ENCODE measurements at places on chromosomes 3 and 15.
A peak's percentile ranks its signal among the peaks of the same experiment; 100 is the strongest.

GRCh38 chr3:174216946-174217718 is 642.0 kb upstream of the NAALADL2 start:
- DNase-seq, result no peak

DNA sequence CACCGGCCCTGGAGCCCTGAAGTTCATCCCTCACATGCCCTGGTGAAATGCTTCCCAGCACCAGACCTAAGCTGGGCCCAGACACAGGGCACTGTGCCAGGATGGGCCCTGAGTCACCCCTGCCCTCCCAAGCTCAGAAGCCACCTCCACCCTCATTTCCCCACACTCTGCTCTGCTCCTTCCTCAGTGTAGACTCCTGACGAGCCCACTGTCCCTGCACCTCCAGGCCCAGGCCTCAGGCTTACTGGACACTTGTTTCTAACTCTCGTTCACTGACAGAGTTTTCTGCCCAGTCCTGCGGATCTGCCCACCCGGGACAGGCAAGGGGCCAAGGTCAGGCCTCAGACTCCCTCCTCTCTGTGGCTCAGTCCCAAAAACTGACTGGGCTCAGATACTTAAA is 112.6 kb upstream of the RNF7 start:
- no peak for DNase-seq

- no peak for DNase-seq
Measured at GRCh38 chr15:43251871-43252250, 14.9 kb downstream of the TGM5 start.

GRCh38 chr3:4584456-4585249 is 91.5 kb downstream of the ITPR1 start:
- no peak for DNase-seq

DNA sequence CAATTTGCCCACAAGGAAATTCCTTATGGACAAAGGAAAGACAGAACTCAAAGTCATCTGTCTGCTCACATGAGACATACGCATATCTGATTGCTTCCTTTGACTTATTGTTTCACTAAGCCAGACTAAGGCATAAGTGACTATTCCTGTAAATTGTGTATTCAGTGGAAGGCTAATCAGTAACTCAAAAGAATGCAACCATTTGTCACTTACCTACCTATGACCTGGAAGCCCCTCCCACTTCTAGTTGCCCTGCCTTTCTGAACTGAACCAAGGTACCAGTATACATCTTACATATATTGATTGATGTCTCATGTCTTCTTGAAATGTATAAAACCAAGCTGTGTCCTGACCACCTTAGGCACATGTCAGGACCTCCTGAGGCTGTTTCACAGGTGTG is 53.5 kb upstream of the PROK2 start:
- no peak for DNase-seq

GRCh38 chr3:83813176-83813575 is 1145.6 kb upstream of the CADM2 start:
- no peak for DNase-seq

- no peak for DNase-seq
Measured at GRCh38 chr15:60340207-60340921, 57.4 kb downstream of the ANXA2 start.

- no peak for DNase-seq
Measured at GRCh38 chr15:79378394-79379109, 53.6 kb upstream of the MINAR1 start.

GRCh38 chr3:126938520-126939337 is 44.2 kb upstream of the PLXNA1 start:
- DNase-seq, result no peak

- no peak for DNase-seq
Measured at GRCh38 chr15:69127306-69127705, 33.1 kb upstream of the GLCE start.

DNA sequence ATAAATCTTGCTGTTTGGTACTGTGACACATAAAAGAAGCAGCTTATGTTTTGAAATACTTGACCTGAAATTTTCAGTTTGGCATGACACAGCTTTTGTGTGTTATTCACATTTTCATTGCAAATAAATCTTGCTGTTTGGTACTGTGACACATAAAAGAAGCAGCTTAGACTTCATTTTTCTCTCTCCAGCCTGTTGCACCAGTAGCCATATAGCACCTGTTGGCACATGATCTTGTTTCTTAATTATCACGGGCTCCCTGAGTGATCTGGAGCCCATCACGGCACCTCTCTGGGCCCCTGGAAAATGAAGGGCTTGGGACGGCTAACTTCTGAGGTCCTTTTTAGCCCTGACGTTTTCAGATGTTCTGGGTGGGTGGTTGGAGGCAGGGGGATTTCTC is 77.4 kb upstream of the SLCO3A1 start:
- DNase-seq, result no peak

- no peak for DNase-seq
Measured at GRCh38 chr15:35481992-35482391, 64.0 kb downstream of the DPH6 start.

DNA sequence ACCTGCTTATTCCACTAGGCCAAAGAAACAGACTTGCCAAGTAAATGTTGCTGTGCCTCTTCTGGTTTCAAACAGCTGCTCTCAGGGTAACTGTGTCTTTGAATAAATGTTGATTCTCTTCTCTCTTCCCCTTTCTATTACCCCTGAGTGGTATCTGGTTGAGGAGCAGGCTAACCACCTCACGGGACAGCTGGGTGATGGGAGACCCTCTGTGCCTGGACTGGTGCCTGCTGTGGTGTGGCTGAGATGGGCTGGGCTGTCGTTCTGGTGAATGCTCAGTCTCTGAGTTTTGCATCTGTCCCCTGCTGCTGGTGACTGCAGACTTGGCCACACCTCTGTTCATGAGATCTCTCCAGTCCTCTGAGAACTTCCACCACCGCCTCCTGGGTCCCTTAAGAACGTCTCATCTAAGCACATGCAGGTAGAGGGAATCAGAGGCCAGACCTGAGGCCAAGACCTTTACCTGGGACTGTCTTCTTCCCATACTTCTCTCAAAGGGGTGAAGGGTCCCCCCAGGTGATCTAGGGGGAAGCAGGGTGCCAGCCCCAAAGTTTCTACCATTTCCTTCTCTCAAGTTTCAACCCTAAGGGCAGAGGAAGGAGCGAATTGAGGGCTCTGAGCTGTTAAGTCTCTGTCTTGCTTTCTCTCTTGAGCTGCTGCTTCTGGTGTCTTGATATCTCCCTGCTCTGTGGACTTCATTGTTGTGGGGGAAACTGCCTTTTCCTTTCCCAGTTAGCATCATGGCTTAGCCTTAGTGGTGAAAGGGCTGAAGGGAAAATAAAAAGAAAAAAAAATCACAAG is 252.9 kb downstream of the EBLN2 start:
- DNase-seq, result no peak

- DNase-seq, result no peak
Measured at GRCh38 chr3:71657831-71658530, 67.2 kb downstream of the EIF4E3 start.

GRCh38 chr3:153596401-153596800 is 434.4 kb downstream of the RAP2B start:
- no peak for DNase-seq

DNA sequence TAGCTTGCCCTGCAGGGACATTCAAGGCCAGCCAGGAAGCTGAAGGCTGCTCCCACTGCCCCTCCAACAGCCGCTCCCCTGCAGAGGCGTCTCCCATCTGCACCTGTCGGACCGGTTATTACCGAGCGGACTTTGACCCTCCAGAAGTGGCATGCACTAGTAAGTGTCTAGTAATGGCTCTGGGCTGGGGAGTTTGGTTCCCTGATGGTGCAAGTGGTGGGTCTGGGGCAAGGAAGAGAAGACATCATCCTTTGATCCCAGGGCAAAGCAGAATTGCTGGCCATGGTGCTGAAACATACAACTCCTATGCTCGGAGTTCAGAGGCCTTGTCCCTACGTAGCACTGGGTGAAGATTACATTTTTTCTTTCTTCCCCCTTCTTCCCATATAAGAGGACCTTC is 311.4 kb downstream of the EPHB1 start:
- DNase-seq, result no peak

- no peak for DNase-seq
Measured at GRCh38 chr3:61983479-61983878, 389.9 kb downstream of the FEZF2 start.

DNA sequence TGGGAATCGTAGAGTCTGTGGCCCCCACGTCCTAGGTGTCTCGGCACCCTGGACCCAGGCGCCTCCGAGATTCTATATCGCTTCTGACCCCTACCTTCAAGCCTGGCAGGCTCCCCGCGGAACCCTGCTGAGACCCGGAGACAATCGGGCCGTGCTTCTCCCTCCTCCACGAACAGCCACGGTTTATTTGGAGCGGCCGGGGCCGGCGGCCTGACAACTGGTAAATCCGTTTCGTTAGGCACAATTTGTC is 1.4 kb downstream of the GATA2 start:
- DNase-seq, result no peak

DNA sequence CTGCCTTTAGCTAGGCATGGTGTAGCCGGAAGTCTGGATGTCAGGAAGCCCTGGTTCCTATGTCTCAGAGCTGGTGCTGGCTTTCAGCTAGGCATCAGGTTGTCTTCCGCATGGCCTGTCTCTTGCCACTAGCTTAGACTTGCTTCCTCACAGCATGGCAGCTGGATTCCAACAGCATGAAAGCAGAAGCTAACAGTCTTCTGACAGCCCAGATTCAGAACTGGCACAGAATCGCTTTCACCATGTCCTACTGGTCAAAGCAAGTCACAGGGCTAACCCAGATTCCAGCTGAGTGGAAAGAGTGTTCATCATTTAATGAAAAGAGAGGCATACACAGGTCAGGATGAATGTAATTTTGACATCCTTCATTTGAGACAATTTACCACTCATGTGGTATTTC is 1050.5 kb downstream of the ROBO2 start:
- DNase-seq, result no peak

GRCh38 chr3:29822071-29822470 is 541.2 kb downstream of the RBMS3 start:
- no peak for DNase-seq

DNA sequence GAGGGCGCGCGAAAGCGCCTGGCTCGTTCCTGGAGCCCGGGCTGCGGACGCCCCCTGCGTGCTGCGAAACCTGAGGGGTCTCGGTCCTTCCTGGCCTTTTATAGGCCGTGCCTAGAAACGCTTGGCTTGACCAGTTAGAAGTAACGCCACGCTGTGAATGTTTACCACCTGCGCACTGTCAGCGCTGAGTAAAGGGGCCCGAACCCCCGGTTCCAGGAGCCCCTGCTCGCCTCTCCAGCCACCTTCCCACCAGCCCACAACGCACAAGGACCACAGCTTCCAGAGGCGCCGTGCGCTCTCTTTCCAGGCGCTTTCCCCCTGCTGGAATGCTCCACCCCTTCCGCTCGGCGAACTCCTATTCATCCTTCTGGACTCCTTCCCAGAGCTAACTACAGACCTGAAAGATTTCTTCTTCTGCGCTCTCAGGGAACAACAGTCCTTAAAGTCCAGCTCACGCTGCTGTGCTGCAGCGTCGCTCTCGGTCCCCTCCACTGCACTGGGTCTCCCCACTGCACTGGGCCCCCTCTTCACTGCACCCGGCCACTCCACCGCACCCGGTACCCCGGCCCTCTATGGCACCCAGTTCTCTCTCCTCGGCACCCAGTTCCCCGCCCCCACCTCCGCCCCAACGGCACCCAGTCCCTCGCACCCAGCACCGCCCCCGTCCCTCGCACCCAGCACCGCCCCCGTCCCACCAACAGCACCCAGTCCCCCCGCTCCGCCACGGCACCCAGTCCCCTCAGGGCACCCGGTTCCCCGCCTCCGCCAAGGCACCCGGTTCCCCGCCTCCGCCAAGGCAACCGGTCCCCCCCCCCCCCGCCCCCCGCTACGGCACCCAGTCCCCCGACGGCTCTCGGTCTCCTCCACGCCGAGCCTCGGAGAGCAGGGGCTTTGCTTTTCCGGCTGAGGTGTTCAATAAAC is 69.8 kb downstream of the SQOR start:
- no peak for DNase-seq

DNA sequence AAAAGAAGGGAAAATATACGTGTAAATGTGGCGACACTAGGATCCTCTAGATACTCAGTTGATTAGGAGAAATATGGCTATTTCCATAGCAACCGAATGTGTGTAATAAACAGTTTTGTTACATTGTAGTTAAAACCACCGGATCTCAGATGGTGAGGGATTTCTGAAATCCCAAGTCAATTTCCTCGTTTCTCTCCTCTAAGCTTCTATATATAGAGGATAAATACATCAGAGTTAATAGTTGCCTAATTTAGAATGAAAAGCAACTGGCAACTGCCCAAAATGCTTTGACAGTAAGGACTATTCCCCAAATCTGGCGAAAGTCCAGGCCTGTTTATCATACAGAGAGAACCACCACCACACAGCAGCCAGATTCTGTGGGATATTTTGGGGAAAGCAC is 112.6 kb downstream of the GABRB3 start:
- DNase-seq, result peak; percentile 3

GRCh38 chr15:78049691-78050440 is 27.6 kb downstream of the TBC1D2B start:
- DNase-seq, result no peak

DNA sequence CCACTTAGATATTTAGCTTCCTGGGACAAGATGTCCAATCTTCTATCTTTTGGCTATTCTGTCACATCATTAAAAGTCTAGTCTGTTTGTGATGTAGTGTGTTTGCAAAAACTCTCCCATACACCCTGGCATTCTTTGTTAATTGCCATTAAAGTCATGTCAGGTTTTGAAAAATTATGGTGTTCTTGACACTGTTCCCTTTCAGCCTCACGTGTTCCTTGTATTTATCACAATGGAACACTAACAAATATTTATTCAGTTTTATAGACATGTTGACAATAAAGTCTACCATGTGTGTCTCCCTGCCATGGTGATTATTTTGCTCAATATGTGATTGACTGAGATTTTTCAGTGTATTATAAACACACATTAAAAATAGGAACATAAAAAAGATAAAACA is 9.4 kb upstream of the CACNA1D start:
- no peak for DNase-seq

- no peak for DNase-seq
Measured at GRCh38 chr15:29736744-29737020, 85.6 kb downstream of the TJP1 start.

DNA sequence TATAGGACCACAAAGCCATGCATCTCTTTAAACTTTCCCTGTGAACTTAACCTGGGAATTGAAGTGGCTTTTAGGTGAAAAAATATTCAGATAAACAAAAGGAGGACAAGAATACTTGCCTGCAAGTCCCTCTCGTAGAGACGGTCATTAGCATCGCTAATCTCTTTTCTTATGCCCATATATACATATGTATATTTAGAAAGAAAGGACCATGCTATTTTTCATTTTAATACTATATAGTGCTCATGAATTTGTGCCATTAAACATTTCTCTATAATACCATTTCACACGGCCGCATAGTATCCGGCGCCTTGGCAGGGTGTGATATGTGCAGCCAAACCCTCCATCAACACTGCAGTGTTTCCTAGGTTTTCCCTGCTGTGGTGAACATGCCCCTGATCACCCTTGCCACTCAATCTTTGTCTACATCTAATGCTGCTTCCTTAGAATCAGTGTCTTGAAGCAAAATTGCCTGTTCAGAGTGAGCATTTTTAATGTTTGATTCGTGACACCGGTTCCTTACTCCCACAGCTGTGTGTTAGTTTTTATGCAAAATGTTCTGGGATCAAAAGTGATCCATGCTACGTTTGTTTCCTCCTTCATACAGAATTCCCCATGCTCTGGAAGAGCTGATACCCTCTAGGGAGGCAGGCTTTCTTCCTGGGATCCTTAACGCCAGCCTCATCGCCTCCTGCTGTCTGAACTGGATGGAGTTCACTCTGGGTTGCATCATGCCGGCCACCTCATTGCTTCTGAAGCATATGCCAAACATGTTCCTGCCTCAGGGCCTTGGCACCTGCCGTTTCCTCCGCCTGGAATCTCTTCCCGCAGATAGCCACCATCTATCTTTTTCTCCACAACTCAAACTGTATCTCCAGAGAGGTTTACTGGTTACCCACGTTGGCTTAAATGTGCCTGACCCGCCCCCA is 118.1 kb downstream of the FBLN2 start:
- no peak for DNase-seq

- no peak for DNase-seq
Measured at GRCh38 chr3:133512416-133513089, 60.9 kb upstream of the CDV3 start.

All from NCI-H1436 treated with DMSO at 0.1 percent for 48 hours (cell line).